ENCODE measurements at places on chromosomes 1 and 21. TPM values are rescaled to one million over a fixed set of nuclear protein-coding genes. Genes with fewer than 3 reads are reported as not detected.

GRCh38 chr21:44916965-44917364 lies 3.7 kb downstream of the ITGB2 start:
- DNase-seq = no peak
- peaks cover 68% of the 10 kb centered on the region for H3K4me1 ChIP-seq
- H3K27ac ChIP-seq = peak overlapping the region; percentile 88
- peak overlapping the region; percentile 98 for H3K4me3 ChIP-seq

GRCh38 chr1:96253246-96254035 lies 468.1 kb upstream of the PTBP2 start:
- no peak overlapping the region for H3K4me3 ChIP-seq
- no peak overlapping the region for H3K27ac ChIP-seq
- no peaks in the 10 kb centered on the region for H3K4me1 ChIP-seq

DNA sequence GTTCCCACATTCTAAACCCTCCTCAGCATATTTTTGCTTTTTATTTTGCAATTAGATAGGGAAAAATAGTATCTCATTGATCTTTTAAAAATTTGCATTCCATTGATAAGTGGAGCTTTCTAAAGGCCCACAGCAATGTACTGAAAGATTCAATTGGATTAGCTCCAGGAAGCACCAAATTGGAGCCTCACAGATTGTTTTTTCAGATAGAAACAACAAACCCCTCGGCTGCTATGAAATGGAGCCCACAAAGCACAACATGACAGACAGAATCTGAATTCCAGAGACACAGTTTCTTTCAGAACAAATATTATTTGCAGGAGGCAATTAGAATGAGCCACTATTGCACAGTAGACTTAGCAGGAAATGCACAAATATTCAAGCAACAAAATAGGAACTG lies 58.9 kb upstream of the KIF26B start:
- DNase-seq = no peak
- no peaks in the 10 kb centered on the region for H3K4me1 ChIP-seq
- H3K27ac ChIP-seq = no peak overlapping the region
- H3K4me3 ChIP-seq = no peak overlapping the region
- H3K36me3 ChIP-seq = no peaks in the 10 kb centered on the region
- no peaks in the 10 kb centered on the region for H3K27me3 ChIP-seq

DNA sequence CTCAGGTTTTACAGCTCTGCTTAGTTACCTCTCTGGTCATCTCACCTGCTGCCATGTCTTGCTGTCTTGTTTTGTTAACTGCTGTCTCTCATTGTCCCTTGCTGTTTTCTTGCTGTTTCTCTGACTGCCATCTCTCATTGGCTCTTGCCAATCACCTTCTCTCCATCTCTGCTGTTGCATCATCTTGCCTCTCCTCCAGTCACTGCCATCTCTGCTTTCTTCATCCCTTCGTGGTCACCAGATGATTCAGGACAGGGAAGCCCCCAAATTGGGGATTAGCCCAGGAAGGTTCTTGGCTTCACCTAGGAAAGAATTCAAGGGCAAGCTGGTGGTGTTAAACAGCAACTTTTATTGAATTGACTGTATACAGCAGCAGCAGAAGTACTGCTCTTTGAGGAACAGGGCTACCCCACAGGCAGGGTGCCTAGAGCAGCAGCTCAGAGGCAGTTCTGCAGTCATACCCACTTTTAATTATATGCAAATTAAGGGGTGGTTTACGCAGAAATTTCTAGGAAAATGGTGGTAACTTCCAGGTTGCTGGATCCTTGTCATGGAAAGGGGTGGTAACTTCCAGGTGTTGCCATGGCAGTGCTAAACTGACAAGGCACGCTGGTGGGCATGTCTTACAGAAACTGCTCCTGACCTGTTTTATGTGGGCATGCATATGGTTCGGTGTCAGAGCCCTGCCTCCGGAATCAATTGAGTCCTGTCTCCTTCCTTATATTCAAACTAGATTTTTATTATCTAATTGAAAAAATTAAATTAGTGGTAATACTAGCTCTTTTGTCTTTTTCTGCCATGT lies 33.4 kb downstream of the SUCO start:
- H3K36me3 ChIP-seq = peaks cover 24% of the 10 kb centered on the region
- H3K4me1 ChIP-seq = peaks cover 28% of the 10 kb centered on the region
- DNase-seq = no peak

GRCh38 chr1:160887071-160887470 lies 2.1 kb upstream of the ITLN1 start:
- peaks cover 6% of the 10 kb centered on the region for H3K4me1 ChIP-seq
- H3K27ac ChIP-seq = no peak overlapping the region
- DNase-seq = no peak
- no peak overlapping the region for H3K4me3 ChIP-seq

DNA sequence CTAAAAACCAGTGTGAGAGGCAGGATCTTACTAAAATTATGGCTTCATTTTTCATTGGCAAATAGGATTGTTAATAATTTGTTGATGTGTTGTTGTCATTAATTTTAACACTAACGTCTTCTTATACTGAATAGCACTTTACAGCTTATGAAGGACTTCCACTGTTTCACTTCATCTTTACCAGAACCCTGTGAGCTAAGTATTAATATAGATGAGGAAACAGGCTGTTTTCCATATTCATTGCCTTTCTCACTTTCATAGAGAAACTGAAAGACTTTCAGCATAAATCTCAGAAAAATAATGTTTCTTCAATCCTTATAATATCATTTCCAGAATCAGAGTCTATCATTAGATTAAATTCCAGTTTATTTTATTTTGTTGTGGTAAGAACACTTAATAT lies 8.5 kb downstream of the MAP10 start:
- DNase-seq = no peak
- H3K27ac ChIP-seq = no peak overlapping the region
- no peaks in the 10 kb centered on the region for H3K27me3 ChIP-seq
- no peak overlapping the region for H3K4me3 ChIP-seq

- no peaks in the 10 kb centered on the region for H3K36me3 ChIP-seq
- peak overlapping the region; percentile 92 for H3K27ac ChIP-seq
Observed at GRCh38 chr1:43274125-43274803, 4.5 kb downstream of the TMEM125 start.

DNA sequence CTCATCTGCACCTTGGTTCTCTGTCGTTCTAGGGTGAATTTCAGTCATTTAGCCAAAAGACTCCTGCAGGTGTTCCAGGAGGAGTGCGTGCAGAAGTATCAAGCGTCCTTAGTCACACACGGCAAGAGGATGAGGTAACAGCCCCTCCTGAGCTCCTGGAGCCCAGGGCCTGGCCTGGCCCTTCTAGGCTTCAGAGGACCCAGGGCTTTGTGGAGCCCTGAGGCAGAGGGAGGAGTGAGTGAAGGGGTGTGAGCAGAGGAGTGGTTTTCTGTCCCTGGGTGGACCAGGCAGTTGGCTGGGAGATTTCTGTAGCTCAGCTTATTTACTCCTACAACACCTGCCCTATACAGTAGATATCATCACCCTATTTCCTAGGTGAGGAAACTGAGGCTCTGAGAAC lies 15.7 kb upstream of the RASSF5 start:
- no peak overlapping the region for H3K4me3 ChIP-seq
- H3K4me1 ChIP-seq = peaks cover 34% of the 10 kb centered on the region
- H3K27ac ChIP-seq = peak overlapping the region; percentile 79
- DNase-seq = no peak
- H3K36me3 ChIP-seq = no peaks in the 10 kb centered on the region

DNA sequence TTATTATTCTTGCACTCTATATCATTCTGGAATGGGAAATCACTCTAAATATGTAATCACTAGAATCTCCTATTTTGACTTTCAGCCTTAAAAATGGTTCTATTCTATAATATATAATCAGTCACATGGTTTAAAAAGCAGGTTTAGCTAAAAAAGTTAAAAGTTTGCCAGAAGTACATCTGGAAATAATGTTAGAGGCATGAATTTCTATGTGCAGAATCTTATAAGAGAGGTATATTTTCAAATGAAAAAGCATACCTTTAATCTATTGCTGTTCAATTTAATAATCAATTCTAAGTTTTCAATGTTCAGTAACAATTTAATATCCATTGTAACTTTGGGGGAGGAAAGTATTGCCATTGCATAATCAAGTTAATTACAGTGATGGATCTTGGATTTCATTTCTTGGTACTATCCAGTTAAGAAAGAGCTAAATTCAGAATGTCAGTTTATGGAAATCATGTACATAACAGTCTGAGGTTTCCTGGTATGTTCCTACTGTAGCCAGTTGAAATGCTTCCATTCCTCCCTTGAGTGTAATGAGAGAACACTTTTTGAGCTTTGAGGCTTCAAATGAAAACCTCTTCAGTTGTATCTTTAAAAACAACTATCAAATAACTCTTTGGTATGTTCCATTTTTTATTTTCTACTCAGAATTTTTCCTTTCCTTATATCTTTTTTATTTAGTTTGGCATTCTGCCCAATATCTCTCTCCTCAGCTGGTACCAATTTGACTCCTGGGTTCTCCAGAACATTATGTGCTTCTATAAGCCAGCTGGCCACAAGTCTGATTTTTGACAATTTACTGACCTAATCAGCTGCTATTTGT lies 175.7 kb upstream of the COL11A1 start:
- no peak overlapping the region for H3K27ac ChIP-seq
- DNase-seq = no peak
- H3K4me1 ChIP-seq = no peaks in the 10 kb centered on the region
- no peaks in the 10 kb centered on the region for H3K27me3 ChIP-seq
- H3K4me3 ChIP-seq = no peak overlapping the region
- no peaks in the 10 kb centered on the region for H3K36me3 ChIP-seq

The DSCAM gene
- total RNA-seq = not detected

The DLGAP3 gene
- total RNA-seq = 0.71 TPM

The IL20 gene
- total RNA-seq = not detected

The AMY2A gene
- not detected for total RNA-seq

The RYR2 gene
- 0.05 TPM for total RNA-seq

The AMY1B gene
- not detected for total RNA-seq

The BSDC1 gene
- 68.2 TPM for total RNA-seq

The LZIC gene
- 25.5 TPM for total RNA-seq

The ADORA1 gene
- total RNA-seq = not detected

The MYBPH gene
- not detected for total RNA-seq

Data from natural killer cell treated with Interleukin-12 subunit alpha and Interleukin-12 subunit beta and Interleukin-15 and Interleukin-18, amount 100 ng/mL, for 72 hours (primary cell).